ENCODE measurements at places on chromosomes 3 and 15.
A peak's percentile ranks its signal among the peaks of the same experiment; 100 is the strongest.

DNA sequence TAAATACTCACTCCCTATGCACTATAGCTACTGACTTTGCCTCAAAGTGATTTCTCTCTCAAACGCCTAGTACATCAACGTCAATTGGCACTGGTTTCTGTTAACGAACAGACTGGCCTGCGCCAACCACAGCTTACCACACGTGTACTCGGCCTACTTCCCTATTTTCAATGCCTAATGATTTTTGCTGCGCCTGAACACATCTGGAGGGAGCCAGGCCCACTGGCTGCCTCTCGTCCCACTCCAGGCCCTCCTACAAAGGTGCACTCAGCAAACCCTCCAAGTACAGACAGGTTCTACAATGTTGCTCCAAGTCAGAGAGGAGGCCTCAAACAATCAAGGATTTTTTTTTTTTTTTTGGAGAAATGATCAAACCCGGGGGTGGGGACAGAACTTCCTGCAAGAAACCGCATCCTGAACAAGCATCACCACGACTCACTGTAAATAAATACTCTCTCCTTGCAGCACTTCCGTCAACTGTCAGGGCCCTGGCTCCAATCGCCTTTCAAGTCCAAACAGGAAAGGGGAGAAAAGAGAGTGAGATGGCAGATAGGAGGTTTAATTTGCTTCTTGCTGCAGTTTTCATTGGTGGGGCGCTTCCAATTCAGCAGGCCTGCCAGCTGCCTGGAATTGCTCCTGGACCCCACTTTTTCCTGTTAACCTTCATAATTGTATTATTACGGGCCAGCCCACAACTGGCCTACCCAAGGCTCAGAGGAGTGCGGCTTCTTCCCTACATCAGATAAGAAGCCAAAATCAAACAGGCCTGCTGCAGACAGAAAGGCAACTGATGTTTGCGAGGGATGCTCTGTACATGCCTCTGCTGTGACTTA, 139.3 kb downstream of the FOXP1 start:
- peak; percentile 54 for DNase-seq

DNA sequence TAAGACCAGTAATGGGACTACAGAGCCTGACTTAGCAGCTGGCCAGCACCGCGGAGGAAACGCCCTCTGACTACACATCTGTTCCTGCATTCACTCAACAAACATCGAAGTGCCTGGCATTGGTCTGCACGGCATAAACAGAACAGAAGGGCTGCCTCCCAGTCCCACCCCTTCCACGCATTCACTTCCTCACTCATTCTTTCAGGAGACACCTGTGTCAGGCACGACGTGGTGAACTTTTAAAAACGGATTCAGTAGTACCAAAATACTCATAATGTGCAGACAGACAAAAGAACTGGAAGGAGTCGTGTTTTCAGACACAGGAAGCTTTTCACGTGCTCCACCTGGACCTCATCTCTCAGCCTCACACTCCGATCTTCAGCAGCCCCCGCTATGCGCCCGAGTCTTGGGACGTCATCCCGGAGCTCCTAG, 123.3 kb downstream of the XXYLT1 start:
- DNase-seq = peak; percentile 32

- DNase-seq = no peak
These were observed 422.5 kb upstream of the CDIN1 start for GRCh38 chr15:36156879-36157427.

- DNase-seq = no peak
These were observed 417.4 kb upstream of the ATP11B start for GRCh38 chr3:182375916-182376315.

- no peak for DNase-seq
These were observed 58.6 kb upstream of the ZBED2 start for GRCh38 chr3:111653766-111654165.

GRCh38 chr15:79682285-79682684, 214.5 kb downstream of the MTHFS start:
- DNase-seq = no peak

DNA sequence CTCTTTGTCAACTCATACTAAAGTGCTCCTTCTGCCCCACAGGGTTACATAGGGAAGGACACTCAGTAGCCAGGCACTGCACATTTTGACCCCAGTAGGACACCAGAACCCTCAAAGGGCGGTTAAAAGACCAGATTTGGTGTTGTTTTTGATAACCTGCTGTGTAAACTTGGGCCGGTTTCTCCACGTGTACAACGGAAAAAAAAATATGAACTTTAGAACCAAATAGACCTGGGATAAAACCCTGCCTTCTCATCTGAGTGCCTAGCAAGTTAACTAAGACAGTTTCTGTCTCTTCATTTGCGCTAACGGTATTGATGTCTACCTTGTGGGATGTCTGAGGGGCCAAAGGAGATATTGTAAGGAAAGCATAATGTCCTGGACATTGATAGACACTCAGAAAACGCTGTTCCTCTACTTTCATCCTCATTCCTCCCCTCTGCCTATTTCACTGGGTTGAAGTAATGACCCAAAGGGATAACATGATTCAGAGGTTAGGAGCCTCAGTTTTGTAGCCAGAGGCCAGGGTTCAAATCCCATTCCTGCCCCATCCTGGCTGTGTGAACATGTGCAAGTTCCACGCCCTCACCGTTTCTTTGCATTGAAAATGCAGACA, 155.9 kb upstream of the LPP start:
- no peak for DNase-seq

GRCh38 chr3:57164657-57165573, at the start of gene IL17RD:
IL17RD (minus strand) TSS chr3:57165353; CDS start chr3:57165286, 67 bp downstream.
- DNase-seq = peak; percentile 46
